ENCODE measurements at places on chromosomes 11 and 22. TPM values are rescaled to one million over a fixed set of nuclear protein-coding genes. Genes with fewer than 3 reads are reported as not detected.

CD44 gene
- total RNA-seq, result 666 TPM

MIOX gene
- total RNA-seq, result not detected

OR52A1 gene
- not detected for total RNA-seq

EEF1G gene
- 2,021 TPM for total RNA-seq

NLRP14 gene
- not detected for total RNA-seq

CEND1 gene
- total RNA-seq, result 2.7 TPM

RFPL2 gene
- total RNA-seq, result 0.16 TPM

TSG101 gene
- 90.9 TPM for total RNA-seq

CCDC87 gene
- 0.63 TPM for total RNA-seq

SNX19 gene
- 17.7 TPM for total RNA-seq

POU2AF3 gene
- 1.4 TPM for total RNA-seq

ZNF280B gene
- 1.2 TPM for total RNA-seq

PATE2 gene
- not detected for total RNA-seq

DTX4 gene
- 4.9 TPM for total RNA-seq

TMEM121B gene
- 0.20 TPM for total RNA-seq

ELMOD1 gene
- total RNA-seq, result 0.05 TPM

ZFPL1 gene
- 33.2 TPM for total RNA-seq

CATSPERZ gene
- 2.1 TPM for total RNA-seq

KLHDC7B gene
- 0.05 TPM for total RNA-seq

CABP4 gene
- total RNA-seq, result not detected

Data from A549 treated with Hydrocortisone at 1 μM for 4 hours (cell line).